Cardiac atrium fibroblast (primary cell): ENCODE measurements at places on chromosomes 7 and 10. TPM values are rescaled to one million over a fixed set of nuclear protein-coding genes. Genes with fewer than 3 reads are reported as not detected.

Gene COPG2
- 17.1 and 20.6 TPM in 2 replicates for total RNA-seq

Gene SPDYE16
- total RNA-seq: not detected in 2 replicates

Gene GNB2
- total RNA-seq: 215 and 238 TPM in 2 replicates

Gene REPIN1
- 48.1 and 48.2 TPM in 2 replicates for total RNA-seq

Gene NRBF2
- total RNA-seq: 36.0 and 36.5 TPM in 2 replicates

Gene KCP
- not detected in 2 replicates for total RNA-seq

Gene SPDYE17
- total RNA-seq: not detected in 2 replicates

Gene GIMAP4
- total RNA-seq: 1.8 and 3.7 TPM in 2 replicates

Gene SERPINE1
- 2,658 and 2,684 TPM in 2 replicates for total RNA-seq

Gene ANKRD30A
- not detected in 2 replicates for total RNA-seq

Gene GUSB
- 12.1 and 14.4 TPM in 2 replicates for total RNA-seq

Gene SMIM30
- 43.0 and 49.1 TPM in 2 replicates for total RNA-seq

Gene ANKRD7
- total RNA-seq: 3.2 TPM in 1 of 2 replicates, not detected in the other

Gene EXOC6
- 3.6 and 4.3 TPM in 2 replicates for total RNA-seq

Gene ECD
- 23.5 and 28.4 TPM in 2 replicates for total RNA-seq

Gene CNNM1
- total RNA-seq: 0.16 and 0.54 TPM in 2 replicates

Gene ACTL6B
- not detected in 2 replicates for total RNA-seq

Gene FAM25A
- not detected in 2 replicates for total RNA-seq

Gene GRB10
- total RNA-seq: 39.5 and 41.0 TPM in 2 replicates

Gene C10orf62
- not detected in 2 replicates for total RNA-seq

Gene VSTM2A
- not detected in 2 replicates for total RNA-seq

Gene PDZD7
- total RNA-seq: 0.54 and 1.3 TPM in 2 replicates

Gene TIMM23B
- 8.7 and 12.8 TPM in 2 replicates for total RNA-seq

Gene AKR1D1
- total RNA-seq: not detected in 2 replicates

Gene HYAL4
- 0.16 TPM in 1 of 2 replicates, not detected in the other for total RNA-seq

Gene SPDYE9
- total RNA-seq: not detected in 2 replicates

Gene EGR2
- 4.9 and 9.4 TPM in 2 replicates for total RNA-seq

Gene EN2
- total RNA-seq: not detected in 2 replicates

Gene SYT15
- under 0.01 TPM in 1 of 2 replicates, not detected in the other for total RNA-seq

Gene ARPC1A
- total RNA-seq: 174 and 198 TPM in 2 replicates

Gene FZD8
- total RNA-seq: 9.4 and 10.2 TPM in 2 replicates

Gene ERCC6
- total RNA-seq: 35.4 and 58.8 TPM in 2 replicates

Gene RAB19
- total RNA-seq: not detected in 2 replicates

Gene CALY
- total RNA-seq: not detected in 2 replicates

Gene HMX3
- total RNA-seq: not detected in 2 replicates

Gene SSC4D
- 0.16 and 0.18 TPM in 2 replicates for total RNA-seq

Gene TRIM50
- not detected in 2 replicates for total RNA-seq

Gene COL13A1
- 26.9 and 27.9 TPM in 2 replicates for total RNA-seq

Gene WDR86
- total RNA-seq: not detected in 2 replicates

Gene SPDYE6
- total RNA-seq: not detected in 2 replicates
